ENCODE measurements at places on chromosomes 7 and 10.

DNA sequence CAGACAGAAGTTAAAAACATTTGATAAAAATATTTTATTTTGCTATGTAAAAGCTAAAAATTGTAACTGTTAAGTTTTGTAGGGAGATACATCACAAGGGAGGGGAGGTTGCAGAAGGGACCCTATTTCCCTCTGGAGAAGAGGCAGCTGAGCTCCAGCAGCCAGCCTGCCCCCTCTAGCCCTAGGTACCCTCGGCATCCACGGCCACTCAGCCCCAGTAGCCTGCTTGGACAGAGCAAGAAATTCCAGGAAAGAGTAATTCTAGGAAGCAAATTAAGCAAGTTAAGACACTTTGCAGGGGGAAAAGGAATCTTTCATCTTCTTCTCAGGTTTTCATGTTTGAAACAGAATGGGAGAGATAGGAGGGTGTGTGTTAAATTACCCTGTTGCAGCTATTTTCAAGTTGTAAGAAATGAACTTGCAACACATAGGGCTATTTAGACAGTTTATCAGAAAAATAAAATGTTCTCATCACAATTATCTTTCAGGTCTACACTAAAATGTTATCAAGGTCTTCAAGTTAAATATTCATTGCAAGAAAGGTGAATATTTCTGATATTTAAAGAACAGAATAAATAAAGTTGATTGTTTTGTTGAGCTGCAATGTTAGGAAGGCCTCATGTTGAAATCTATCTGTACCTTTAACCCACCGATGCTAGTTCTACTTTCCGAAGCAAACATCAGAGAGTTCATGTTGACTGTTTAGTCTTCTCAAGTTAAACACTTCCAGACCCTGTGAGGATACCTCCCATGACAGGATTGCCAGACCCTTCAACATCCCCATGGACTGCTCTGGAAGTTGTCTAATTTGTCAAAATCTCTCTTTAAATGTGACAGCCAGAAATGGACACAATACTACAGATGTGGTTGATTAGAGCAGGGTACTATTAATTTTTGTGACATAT is 5.5 kb downstream of the SGCE start:
- DNase-seq: no peak

GRCh38 chr7:157211690-157212089 is 73.0 kb downstream of the UBE3C start:
- no peak for DNase-seq

GRCh38 chr10:3635211-3635671 is 149.8 kb downstream of the KLF6 start:
- no peak for DNase-seq

GRCh38 chr7:128855559-128855958 is 7.1 kb upstream of the ATP6V1F start:
- DNase-seq: no peak

DNA sequence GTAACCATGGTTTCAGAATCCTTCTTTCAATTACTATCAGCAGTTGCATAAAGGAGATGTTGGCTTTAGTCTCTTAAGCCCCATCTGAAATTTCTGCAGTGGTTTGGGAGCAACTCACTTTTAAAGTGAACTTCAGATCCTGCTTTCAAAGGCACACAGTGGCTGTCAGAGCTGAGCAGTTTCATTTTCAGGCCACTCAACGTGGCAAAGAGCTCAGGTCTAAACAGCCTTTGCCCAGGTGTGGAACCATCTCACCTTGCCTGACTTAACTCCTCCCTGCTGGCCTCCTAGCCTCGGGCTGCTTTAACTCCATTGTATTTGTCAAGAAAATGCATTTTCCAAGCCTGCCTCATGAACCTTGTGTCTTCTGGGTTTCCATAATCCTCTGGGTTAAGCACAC is 197.5 kb upstream of the KMT2E start:
- DNase-seq: no peak

- no peak for DNase-seq
Measured at GRCh38 chr10:127702271-127702670, 34.7 kb upstream of the FOXI2 start.

GRCh38 chr7:72538856-72539255 is 126.7 kb upstream of the CALN1 start:
- no peak for DNase-seq

DNA sequence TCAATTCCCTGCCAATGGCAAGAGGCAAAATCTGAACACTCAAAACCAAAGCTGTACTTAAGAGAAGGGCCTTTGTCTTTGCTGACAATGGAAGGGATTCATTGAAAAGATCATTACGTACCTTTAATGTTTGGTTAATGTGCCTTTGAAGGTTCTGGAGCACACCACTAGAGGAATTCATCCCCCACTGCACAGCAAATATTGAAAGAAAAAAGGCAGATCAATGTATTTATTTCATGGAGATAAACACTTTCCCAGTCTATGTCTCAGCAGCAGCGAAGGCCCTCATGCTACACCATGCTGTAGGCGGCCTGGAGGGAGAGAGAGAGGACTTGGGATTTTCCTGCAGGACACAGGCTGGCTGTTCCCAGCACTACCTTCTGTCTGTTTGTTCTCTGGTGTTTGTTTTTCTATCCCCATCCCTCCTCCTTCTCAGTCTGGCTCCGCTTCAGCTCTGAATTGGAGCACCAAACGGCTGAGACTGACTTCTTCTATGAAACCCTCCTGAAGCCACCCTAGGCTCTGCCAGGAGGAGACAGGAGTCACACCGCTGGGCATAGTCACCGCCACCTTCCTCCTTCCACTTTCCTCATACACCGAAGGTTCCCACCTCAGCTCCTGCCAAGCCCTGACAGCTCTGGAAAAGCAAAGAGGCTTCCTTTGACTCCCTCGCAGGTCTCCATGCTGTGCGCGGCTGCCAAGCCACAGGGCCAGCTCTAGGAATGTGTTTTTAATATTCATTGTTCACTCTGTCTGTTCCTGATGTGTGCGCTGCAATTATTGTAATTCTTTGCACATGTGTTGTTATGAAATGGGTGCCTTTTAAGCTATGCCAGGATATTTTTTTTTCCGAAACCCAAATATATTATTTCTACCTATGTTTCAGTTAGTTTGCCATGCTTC is 301.5 kb downstream of the FZD1 start:
- no peak for DNase-seq

- no peak for DNase-seq
Measured at GRCh38 chr10:26440088-26440470, 1.9 kb downstream of the APBB1IP start.

Measured in activated naive CD4-positive, alpha-beta T cell (primary cell).